ENCODE measurements at places on chromosomes 2 and 18. TPM values are rescaled to one million over a fixed set of nuclear protein-coding genes. Genes with fewer than 3 reads are reported as not detected.

Gene KRTCAP3
- total RNA-seq, result not detected

Gene LAMA3
- total RNA-seq, result 2.6 TPM

Gene TET3
- 7.7 TPM for total RNA-seq

Gene CCDC74A
- 4.7 TPM for total RNA-seq

Gene SLC40A1
- total RNA-seq, result 19.4 TPM

Gene HOXD3
- 14.5 TPM for total RNA-seq

Gene ACVR1C
- under 0.01 TPM for total RNA-seq

Gene ZNF514
- total RNA-seq, result 12.6 TPM

All from fibroblast of villous mesenchyme (primary cell).